Cardiac septum (tissue), 1 donor: ENCODE measurements at places on chromosomes 6 and 20. TPM values are rescaled to one million over a fixed set of nuclear protein-coding genes. Genes with fewer than 3 reads are reported as not detected.

- DNase-seq = peak; percentile 68
These were observed 36.8 kb downstream of the NCR2 start for GRCh38 chr6:41371992-41372831.

DNA sequence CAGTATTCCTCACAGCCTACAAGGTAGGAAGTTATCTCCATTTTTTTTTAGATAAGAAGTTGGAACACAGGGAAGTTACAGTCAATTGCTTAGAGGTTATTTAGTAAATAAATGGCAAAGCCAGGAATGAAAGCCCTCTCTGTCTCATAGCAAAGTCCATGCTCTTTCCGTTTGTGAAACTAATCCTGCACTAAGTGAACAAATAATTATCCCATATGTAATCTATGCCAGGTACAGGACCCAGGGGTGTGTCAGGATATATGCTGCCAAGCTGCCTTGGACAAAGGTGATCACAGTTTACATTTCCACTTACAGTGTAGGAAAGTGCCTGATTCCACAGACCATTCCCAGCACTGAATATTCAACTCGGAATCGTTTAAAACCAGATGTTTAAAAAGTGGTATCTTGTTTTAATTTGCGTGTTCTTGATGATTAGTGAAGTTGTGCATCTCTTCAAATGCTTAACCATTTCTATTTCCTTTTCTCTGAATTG lies 13.6 kb upstream of the GMDS start:
- no peak for DNase-seq

ARHGAP40 gene
- not detected for total RNA-seq

MUC21 gene
- total RNA-seq = not detected

DNA sequence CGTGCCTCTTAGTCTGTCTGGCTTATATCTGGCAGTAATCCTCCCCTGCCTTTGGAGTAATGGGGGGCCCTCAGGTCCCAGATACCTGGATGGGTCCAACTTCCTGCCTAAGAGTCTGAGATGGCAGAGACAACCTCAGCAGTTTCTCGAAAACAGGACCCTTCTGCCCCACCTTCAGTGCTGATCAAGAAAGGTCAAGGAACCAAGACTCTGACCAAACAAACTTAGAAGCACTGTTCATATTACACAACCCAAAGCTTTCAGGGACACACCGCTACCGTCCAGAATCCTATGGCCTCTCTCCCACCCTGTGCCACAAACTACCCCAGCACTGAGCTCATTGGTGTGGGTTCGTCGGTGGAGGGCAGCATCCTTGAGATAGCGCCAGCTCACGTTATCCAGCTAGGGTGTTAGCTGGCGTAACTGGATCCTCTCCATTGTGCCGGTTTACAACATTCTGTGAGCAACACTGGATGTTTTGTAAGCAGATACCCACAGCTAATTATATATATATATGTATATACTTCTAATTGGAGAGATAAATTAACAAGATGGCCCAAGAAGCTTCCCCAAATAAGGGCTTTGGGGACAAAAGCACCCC lies 7.6 kb upstream of the TMC2 start:
- DNase-seq = no peak

TFAP2A gene
- total RNA-seq = 0.54 TPM

DNA sequence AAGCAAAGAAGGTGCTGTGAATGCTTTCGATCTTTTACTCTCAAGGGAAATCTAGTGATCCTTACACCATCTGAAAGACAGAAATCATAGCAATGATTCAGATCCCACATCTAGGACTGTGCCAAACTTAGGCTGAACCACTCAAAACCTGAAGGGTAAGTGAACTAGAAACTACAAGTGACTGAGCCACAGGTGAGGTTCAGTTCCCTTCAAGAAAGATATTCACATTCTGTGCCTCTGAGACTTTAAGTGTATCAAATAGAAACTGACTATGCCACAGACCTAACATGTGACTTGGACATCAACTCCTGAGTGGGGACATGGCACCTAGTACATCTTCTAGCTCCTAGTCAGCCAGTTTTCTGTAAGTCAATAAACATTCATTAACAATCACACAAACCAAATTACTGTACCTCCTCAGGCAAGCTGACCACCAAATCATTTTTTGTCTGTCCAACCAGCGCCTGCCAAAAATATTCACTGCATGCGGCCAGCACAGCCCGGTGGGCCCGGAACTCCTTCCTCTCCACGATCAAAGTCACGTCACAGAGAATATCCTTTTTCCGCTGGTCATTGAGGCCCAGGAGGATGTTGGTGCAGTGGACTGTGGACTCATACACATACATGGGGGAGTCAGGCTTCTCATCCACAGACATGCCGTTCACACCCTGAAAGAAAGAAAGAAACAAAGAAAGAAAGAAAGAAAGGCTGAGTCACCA lies 114.1 kb downstream of the GJA10 start:
- no peak for DNase-seq

- DNase-seq = no peak
These were observed 66.3 kb downstream of the NT5E start for GRCh38 chr6:85516168-85516567.

- DNase-seq = no peak
These were observed 17.3 kb upstream of the ELOVL4 start for GRCh38 chr6:79964607-79965081.

SIM1 gene
- total RNA-seq = 0.16 TPM

DNA sequence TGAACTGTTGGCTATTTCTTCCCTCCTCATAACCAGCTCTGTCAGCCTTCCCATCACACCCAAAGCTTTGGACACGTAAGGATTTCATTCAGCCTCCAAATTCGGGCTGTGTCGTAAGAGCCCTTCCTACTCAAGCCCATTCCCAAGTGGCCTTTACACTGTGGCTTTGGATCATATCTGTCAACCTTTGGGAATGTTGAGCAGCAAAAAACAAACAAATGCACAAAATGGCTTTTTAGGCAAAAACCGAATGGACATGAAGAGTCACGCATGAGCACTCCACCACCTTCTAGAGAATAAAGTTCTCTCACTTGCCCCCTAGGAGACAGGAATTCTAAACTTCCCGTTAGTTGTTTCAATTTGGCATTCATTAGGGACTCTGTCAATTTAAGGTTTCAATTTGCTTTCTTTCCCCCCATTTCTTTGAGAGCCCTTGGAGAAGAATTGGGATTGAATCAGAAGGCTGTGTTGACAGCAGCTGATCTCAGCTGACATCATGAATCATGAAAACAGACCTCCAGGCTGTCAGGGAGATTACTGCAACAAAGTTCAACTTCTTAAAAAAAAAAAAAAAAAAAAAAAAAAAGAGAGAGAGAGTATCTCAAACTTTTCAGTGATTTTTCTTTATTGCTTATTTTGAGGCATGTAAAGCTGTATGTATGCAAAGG lies 110.3 kb downstream of the BCAS1 start:
- no peak for DNase-seq

- peak; percentile 19 for DNase-seq
These were observed 223.6 kb downstream of the EYA2 start for GRCh38 chr20:47118206-47118605.

MAS1 gene
- 0.03 TPM for total RNA-seq

JPH2 gene
- total RNA-seq = 182 TPM

DNA sequence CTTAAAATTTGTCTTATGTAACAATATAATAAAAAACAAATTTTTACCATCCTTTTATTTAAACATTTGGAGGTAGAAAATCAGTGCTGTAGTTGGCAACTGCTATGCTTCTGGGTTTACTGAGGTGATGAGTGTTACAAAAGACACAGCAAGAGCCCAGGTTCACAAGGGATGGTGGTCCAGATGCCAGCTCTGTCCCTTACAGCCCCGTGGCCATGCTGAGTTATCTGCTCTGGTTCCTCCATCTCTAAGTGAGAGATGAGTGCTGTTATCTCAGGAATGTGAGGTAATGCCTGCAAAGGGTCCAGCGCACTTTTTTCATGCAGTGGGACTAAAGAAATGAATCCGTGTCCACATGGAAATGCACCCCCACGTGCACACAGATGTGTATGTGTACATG lies 17.8 kb downstream of the SYNDIG1 start:
- peak; percentile 51 for DNase-seq

DNA sequence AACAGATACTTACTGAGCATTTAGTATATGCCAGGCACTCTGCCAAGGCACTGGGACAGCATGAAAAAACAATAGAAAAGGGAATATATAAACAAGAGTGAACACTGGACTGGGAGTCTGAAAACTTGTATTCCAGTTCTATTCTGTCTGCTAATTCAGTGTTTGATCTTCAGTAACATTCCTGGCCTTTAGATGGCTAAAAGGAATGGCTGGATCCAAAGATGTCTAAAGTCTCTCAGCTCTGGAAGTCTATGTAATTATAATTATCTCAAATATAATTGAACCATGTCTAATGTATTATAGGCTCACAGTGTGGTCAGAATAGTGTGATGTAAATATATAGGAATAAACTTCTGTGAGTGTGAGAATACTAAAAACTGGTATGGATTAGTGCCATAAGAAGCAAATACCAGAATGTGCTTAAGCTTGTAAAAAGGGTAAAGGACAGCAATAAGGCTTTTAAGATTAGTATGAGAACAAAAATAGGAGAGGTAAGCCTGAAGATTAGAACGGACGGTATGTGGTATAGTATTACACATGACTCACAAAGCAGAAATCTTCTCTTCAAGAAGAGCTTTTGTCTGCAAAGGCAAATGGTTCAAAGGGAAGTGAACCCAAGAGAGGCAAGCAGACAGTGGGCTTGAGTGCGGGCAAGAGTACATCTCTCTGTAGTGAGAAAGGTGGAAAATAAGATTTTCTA lies 68.5 kb downstream of the TMEM200A start:
- DNase-seq = no peak

- no peak for DNase-seq
These were observed 8.9 kb upstream of the RAB44 start for GRCh38 chr6:36688739-36689075.

DNA sequence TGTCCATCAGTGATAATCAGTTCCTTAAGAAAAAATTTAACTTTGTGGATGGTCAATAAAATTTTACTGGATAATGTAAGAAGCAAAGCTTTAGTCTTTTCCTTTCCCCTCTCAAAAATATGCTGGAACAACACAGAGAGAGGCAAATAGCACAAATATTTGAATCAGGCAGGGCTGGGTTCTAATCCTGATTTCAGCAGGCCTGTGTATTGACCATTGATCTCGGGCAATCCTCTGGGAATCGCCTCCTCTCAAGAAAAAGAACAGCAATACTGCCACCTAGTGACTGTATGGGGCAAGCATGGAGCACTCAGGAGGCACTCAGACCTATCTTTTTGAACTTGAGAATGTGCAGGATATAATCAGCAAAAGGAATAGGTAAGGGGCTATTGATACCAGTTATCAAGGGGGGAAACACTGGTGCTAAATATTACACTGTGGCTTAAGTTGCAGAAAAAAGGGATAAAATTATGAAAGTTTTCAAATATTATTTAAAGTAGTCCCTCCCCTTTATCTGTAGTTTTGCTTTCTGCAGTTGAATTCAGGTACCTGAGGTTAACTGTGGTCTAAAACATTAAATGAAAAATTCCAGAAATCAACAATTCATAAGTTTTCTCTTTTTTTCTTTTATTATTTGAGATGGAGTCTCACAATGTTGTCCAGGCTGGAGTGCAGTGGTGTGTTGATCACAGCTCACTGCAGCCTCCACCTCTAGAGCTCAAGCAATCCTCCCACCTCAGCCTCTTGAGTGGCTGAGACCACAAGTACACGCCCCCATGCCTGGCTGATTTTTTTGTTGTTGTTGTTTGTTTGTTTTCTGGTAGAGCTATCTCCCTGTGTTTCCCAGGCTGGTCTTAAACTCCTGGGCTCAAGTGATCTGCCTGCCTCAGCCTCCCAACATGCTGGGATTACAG lies 91.8 kb upstream of the NHSL1 start:
- no peak for DNase-seq

DNA sequence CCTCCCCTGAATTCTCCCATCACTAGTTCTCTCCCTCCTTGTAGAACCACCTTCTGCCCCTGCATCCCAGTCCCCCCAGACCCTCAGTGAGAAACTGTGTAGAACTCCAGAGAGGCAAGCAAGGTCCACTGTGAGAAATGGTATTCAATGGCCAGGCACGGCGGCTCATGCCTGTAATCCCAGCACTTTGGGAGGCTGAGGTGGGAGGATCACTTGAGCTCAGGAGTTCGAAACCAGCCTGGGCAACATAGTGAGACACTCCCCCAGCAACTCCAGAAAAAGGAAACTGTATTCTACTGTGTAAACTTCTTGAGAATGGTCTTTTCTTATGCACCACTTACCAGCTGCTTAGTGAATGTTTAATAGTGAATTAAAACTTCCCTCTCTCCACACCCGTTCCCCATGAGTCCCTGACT lies 8.2 kb upstream of the CD83 start:
- no peak for DNase-seq

EYS gene
- total RNA-seq = 0.24 TPM

DNA sequence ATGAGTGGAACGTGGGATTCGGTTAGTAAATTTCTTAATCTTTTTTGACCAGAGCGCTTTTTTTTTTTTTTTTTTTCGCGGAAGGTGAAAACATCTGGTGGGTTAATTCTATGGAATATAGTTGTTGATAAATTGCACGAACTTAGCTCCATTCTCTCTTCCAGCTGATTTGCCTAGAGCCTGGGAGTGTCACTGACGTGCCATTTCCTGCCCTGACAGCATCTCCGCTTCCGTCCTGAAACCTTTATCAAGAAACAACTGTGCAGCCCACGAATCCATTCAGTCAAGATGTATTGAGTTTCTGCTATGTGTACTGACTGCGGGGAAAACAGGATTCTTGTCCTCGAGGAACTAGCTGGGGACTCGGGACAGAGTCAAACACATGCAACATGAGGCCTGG lies 59.5 kb upstream of the TGM3 start:
- DNase-seq = no peak

GRCh38 chr6:4017834-4018170 lies 61.1 kb downstream of the FAM217A start:
- no peak for DNase-seq

DNA sequence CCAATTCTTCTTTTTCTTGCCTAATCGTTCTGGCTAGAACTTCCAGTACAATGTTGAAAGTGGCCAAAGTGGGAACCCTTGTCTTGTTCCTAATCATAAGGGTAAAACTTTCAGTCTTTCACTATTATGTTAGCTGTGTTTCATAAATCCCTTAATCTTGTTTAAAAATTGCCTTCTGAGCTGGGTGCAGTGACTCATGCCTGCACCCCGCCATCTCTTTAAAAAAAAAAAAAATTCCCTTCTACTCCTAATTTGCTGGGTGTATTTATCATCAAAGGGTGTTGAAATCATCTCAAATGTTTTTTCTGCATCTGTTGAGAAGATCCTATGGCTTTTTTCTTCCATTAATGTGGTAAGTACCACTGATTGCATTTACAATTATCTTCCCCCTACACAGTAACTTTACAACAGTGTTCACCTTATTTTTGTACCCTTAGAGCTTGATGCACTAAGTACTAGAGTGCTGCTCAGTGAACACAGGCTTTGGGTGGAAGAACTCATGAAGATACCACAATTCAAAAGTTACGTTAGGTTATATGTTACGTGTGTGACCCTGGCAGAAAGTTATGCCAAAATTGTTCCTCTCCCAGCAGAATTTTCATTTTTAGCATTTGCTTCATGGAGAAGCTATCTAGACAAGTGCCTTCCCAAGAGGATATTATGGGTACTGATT lies 9.7 kb downstream of the SNRPB start:
- DNase-seq = no peak

DNA sequence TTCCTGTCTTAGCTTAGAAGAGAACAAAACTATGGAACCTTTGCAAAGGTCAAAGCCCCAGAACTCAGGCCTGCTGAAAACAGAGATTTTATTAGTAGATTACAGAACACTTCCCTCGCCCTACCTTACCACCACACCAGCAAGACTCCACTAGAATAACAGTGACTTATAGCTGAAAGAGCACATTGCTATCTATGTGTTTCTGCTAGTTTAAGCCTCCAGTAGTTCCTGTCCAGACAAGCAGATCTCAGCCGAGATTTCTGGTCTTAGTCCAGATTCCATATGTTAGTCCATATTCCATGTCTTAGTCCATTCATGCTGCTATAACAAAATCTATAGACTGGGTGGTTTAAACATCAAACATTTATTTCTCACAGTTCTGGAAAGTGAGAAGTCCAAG lies 412.3 kb upstream of the ID4 start:
- DNase-seq = no peak
